Activated naive CD8-positive, alpha-beta T cell treated with anti-CD3 and anti-CD28 coated beads, Interleukin-2, amount 10 ng/mL, durations not matched to agents 7 days and 5 days (primary cell): ENCODE measurements at places on chromosomes 4 and X. TPM values are rescaled to one million over a fixed set of nuclear protein-coding genes. Genes with fewer than 3 reads are reported as not detected.

Gene GASK1B
- total RNA-seq = 0.83 TPM

Gene PDCL2
- total RNA-seq = not detected

Gene UGT2A1
- total RNA-seq = not detected

Gene ZNF330
- 46.5 TPM for total RNA-seq

Gene ADAMTS3
- total RNA-seq = not detected

Gene FGB
- total RNA-seq = not detected

Gene DAPP1
- total RNA-seq = 22.8 TPM

Gene GLRA2
- total RNA-seq = not detected

Gene CT45A6
- not detected for total RNA-seq

Gene WAS
- total RNA-seq = 146 TPM

Gene GTPBP6
- total RNA-seq = 63.1 TPM

Gene MAPK10
- not detected for total RNA-seq

Gene SOD3
- total RNA-seq = not detected

Gene IBSP
- total RNA-seq = not detected

Gene HSFX3
- total RNA-seq = not detected

Gene PDE6B
- 16.6 TPM for total RNA-seq

Gene CXCL1
- not detected for total RNA-seq

Gene NSUN7
- 0.34 TPM for total RNA-seq

Gene TMSB15C
- 5.1 TPM for total RNA-seq

Gene HELT
- not detected for total RNA-seq

Gene PCYT1B
- total RNA-seq = 0.17 TPM

Gene GUCY1B1
- total RNA-seq = not detected

Gene RTL5
- total RNA-seq = 2.4 TPM

Gene TMEM156
- 14.9 TPM for total RNA-seq

Gene PCDH18
- not detected for total RNA-seq

Gene MAP7D2
- 0.30 TPM for total RNA-seq

Gene SMIM10
- total RNA-seq = 0.65 TPM

Gene SPON2
- total RNA-seq = 18.8 TPM

Gene SLC7A11
- total RNA-seq = 1.5 TPM

Gene TDO2
- not detected for total RNA-seq

Gene AKAP14
- total RNA-seq = not detected

Gene PNPLA4
- total RNA-seq = 5.5 TPM

Gene GAGE1
- total RNA-seq = not detected

Gene GPR82
- total RNA-seq = 0.97 TPM

Gene CCDC158
- total RNA-seq = not detected

Gene PNMA6A
- 0.40 TPM for total RNA-seq

Gene TMEM255A
- total RNA-seq = 0.14 TPM

Gene PRSS12
- not detected for total RNA-seq

Gene CLIC2
- 1.3 TPM for total RNA-seq

Gene ADRA2C
- not detected for total RNA-seq

Gene SH3D19
- not detected for total RNA-seq

Gene KLB
- not detected for total RNA-seq

Gene CT45A10
- not detected for total RNA-seq

Gene CT83
- total RNA-seq = not detected

Gene CHRDL1
- total RNA-seq = not detected

Gene VCX3B
- not detected for total RNA-seq

Gene TRAM1L1
- not detected for total RNA-seq

Gene SLC16A2
- total RNA-seq = 0.11 TPM

Gene HTR2C
- not detected for total RNA-seq

Gene XG
- total RNA-seq = 0.43 TPM

Gene ERVMER34-1
- not detected for total RNA-seq

Gene GYPA
- not detected for total RNA-seq

Gene SH3BP2
- 83.7 TPM for total RNA-seq

Gene P2RY8
- 87.6 TPM for total RNA-seq

Gene ATP10D
- total RNA-seq = 16.1 TPM

Gene FREM3
- not detected for total RNA-seq
